Gastroesophageal sphincter (tissue), 4 donors: ENCODE measurements at places on chromosomes 1 and 21. TPM values are rescaled to one million over a fixed set of nuclear protein-coding genes. Genes with fewer than 3 reads are reported as not detected.

The KPRP gene
- total RNA-seq = not detected

The PRKAA2 gene
- 57.9 TPM for total RNA-seq

- ATAC-seq = no peak
- no peak overlapping the region for H3K27ac ChIP-seq
- H3K36me3 ChIP-seq = no peaks in the 10 kb centered on the region
- no peaks in the 10 kb centered on the region for H3K27me3 ChIP-seq
Measured at GRCh38 chr1:168806952-168807351, 77.9 kb upstream of the DPT start.

GRCh38 chr1:150151291-150152181 is 1.8 kb downstream of the PLEKHO1 start:
- peaks cover 18% of the 10 kb centered on the region for H3K4me1 ChIP-seq
- H3K36me3 ChIP-seq = peaks cover 38% of the 10 kb centered on the region
- peak overlapping the region; percentile 98 for H3K27ac ChIP-seq
- H3K4me3 ChIP-seq = peak overlapping the region; percentile 62

The NOC2L gene
- total RNA-seq = 47.3 TPM
